ENCODE measurements at places on chromosomes 5 and 9.
A peak's percentile ranks its signal among the peaks of the same experiment; 100 is the strongest.

GRCh38 chr5:65482736-65483545 is 1.2 kb upstream of the ADAMTS6 start:
- DNase-seq = no peak

DNA sequence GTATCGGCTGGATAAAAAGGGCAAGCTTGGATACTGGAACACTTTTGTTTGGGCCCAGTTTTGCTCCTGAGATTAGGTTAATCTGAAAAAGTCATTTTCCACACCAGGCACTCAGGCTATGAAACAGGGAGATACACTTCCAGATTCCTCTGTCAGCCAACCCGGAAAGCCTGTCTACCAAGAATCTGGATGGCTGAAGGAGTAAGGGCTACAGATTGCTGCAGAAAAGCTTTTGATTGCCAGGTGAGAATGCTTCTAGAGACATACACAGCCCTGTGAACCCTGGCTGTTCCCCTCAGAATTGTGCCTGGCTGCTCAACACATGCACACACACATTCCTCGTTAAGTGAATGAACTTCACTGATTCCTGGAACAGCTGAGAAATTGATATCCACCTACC is 114.4 kb downstream of the PSD2 start:
- DNase-seq = no peak

- no peak for DNase-seq
Observed at GRCh38 chr5:157116483-157116954, 7.7 kb upstream of the HAVCR2 start.

- DNase-seq = no peak
Observed at GRCh38 chr5:136457390-136458013, 92.2 kb upstream of the TRPC7 start.

GRCh38 chr9:137435980-137436760 is 5.0 kb downstream of the ENTPD8 start:
- no peak for DNase-seq

DNA sequence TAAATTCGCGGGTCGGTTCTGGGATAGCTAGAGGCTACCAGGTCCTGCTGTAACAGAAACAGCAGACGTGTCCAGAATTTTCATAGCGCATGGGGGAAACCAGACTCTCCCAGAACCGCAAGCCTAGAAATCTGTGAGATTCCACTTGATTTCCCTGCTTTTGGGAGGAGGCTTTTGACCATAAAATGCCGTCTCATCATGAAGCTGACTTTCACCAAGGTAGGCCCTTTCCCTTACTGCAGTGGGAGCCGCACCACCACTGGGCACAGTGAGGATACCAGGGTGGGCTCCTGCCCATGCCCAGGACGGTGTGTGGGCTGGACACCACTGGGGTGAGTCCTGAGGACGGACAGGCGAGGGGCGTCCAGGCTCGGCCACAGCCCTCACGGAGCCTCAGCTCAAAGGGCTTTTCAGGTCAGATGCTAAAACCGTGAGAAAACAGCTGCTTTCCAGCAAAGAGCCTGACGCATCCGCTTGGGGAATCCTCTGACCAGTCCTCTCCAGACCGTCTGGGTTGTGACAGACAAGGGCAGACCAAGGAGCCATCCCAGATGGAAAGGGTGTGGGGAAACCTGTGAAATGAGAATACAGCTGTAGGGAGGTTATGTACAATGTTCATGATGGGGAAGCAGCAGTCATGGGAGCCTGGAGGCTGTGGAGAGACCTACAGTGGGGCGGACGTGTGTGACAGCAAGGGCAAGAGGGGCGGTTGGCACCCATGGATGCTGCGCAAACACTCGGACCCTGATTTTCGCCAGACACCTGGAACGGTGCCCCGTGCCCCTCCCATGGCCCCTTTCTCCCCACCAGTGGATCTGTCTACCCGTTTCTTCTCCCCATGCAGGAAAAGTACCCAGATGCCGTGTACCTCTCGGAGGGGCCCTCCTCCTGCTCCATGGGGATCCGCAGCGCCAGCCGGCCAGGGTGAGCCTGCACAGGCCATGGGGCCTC is 59.2 kb downstream of the IPPK start:
- no peak for DNase-seq

- peak; percentile 36 for DNase-seq
Observed at GRCh38 chr5:912280-913091, 19.8 kb downstream of the TRIP13 start.

DNA sequence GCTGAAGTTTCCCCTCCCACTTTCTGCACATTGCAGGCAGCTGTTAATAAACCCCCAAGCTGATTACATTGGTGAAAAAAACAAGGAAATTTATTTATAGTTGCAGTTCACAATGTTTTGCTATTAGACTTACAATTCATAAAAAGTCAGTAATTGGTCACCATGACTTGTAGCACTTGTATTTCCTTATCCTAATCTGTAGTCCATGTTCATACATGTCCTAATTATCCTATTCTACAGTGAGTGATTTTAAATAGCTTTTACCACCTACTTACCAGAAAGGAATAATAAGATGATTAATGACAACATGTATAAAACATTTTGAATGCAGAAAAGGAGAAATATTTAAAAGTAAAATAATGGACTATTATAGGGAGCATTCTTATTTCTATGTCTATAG is 760.0 kb upstream of the RIOK2 start:
- no peak for DNase-seq

DNA sequence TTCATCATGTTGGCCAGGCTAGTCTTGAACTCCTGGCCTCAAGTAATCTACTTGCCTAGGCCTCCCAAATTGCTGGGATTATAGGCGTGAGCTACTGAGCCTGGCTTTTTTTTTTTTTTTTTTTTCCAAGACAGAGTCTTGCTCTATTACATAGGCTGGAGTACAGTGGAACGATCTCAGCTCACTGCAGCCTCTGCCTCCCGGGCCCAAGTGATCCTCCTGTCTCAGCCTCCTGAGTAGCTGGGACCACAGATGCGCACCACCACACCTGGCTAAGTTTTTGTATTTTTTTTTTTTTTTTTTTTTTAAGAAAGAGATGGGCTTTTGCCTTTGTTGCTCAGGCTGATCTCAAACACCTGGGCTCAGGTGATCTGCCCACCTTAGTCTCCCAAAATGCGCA is 26.2 kb upstream of the GPR21 start:
- no peak for DNase-seq

- DNase-seq = no peak
Observed at GRCh38 chr9:107983762-107984161, 494.2 kb upstream of the KLF4 start.

- no peak for DNase-seq
Observed at GRCh38 chr9:102700936-102701335, 294.2 kb upstream of the CYLC2 start.

DNA sequence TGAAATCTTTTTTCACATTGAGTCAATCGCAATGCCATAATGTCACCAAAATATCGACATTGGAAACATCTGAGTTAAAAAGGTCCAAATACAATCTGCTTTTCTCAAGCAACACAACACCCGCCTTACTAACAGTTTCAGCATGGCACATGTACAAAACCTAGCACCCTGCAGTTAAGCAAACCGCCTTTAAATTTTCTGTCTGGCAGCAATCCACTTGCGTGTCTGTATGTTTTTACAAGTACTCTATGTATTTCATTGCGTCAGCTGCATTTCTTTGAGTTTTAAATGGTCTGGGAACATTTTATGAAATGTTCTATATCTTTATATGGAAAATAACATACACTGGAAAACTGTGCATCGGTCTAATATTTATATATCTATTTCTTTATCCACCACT is 134.6 kb downstream of the DENND1A start:
- no peak for DNase-seq

DNA sequence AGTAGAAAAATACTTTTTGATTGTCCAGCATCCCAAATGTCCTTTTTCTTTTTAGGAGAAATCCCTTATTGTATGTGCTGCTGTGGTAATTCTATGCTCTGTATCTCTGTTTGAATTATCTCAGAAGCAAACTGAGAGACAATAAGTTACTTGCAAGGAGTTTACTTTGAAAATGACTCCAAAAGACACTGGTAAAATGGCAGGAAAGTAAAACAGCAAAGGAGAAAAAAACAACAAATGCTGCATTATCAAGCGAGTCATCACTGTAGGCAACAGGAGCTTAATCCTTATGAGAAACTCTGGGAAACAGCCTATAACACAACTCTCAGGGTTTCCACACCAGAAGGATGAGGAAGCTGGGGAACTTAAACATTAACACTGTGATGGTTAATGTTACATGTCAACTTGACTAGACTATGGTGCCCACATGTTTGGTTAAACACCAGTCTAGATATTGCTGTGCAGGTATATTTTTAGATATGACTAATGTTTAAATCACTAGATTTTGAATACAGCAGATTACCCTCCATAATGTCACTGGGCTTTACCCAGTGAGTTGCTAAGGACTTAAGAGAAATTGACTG is 92.6 kb upstream of the GAS1 start:
- no peak for DNase-seq

DNA sequence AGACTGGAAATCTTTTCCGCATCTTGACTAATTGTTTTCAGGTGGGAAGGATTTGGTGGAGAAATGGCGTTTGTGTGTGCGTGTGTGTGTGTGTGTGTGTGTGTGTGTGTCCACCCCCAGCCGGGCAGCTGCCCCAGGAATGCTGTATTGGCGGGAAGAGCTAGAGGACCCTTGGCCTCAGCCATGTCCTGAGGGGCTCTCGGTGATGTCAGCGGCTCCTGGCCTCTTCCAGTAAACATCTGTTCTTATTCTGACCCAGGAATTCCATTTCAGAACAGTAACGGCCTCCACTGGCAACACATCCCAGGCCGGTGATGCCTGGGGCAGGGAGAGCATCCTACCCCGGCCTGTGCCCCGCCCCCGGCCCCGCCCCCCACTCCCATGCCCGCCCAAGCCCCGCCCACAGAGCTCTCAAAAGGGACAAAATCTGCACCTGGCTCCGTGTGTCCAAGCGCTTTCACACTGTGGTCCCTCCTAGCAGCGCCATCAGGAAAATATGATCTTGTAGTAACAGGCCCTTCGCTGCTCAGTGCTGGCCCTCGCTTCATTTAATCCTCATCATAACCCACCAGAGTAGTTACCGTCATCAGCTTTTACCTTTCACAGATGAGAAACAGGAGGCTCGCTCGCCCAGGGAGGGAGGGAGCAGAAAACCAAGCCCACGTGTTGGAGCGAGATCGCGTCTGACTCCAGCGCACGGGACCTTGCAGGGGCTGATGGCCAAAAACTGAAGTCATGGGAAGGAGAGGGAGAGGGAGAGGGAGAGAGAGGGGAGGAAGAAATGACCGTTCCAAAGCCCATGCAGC is 18.9 kb downstream of the ADAMTS2 start:
- DNase-seq = no peak

GRCh38 chr5:102523541-102524175 is 24.9 kb upstream of the SLCO6A1 start:
- DNase-seq = no peak

GRCh38 chr9:89951675-89952074 is 346.9 kb downstream of the GADD45G start:
- DNase-seq = no peak

- no peak for DNase-seq
Observed at GRCh38 chr5:38598994-38599617, 42.7 kb upstream of the LIFR start.

DNA sequence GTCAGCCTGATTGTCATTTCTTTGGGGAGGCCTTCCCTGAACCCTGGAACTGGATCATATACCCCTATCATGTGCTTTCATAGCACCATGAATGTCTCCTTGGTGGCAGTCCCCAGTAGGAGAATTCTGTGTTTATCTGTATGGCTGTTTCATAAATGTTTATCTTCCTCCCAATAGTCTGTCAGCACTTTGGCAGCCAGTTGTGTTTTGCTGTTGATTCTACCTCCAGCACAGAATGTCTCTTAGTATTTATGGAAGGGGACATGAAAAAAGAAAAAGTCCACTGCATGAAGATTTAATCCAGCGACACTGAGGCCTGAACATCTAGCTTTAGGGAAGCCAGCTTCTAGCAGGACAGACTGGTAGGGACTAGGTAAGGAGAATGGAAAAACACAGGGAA is 38.3 kb downstream of the GHR start:
- DNase-seq = no peak

- no peak for DNase-seq
Observed at GRCh38 chr5:72353046-72353445, 32.9 kb downstream of the PTCD2 start.

DNA sequence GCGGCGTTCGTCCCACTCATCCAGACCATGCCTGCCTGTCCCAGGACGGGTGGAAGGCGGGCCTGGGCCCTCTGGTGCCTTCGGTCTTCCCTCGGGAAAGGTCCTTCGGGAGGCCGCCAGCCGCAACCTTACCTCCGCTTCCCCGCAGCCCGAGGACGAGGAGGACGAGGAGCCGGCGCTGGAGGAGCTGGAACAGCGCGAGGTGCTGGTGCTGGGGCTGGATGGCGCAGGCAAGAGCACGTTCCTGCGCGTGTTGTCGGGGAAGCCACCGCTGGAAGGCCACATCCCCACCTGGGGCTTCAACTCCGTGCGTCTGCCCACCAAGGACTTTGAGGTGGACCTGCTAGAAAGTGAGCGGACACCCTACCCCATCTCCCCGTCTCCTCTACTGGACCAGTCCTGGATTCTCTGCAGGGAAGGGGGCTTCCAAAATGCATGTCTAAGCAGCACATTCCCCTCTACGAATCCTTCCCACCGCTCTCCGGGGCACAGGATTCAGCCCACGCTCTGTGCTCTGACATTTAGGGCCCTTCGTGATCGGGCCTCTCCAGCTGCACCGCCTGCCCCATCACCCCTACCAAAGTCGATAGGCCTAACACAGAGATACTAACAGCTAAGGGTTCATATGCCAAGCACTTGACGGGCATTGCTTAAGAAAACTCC is 1.1 kb downstream of the ARL10 start:
- no peak for DNase-seq

- no peak for DNase-seq
Observed at GRCh38 chr5:113311301-113311700, 123.5 kb downstream of the TSSK1B start.

DNA sequence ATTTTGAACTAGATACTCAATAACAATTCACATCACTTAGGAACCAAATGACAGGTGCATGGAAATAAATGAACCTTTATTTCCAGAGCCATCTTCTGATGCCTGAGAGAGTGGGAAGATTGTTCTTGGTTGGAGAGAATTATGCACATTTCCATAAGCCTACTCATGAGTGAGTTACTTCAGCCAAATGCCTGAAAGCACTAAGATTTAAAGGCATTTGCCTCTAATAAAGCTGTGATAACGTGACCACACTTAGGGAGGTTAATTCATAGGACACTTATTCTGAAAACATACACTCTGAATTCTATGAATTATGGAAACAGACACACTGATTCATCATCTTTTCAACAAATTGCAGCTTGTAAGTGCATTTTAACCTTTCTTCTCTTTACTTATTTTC is 40.0 kb downstream of the KCTD16 start:
- no peak for DNase-seq

- DNase-seq = no peak
Observed at GRCh38 chr9:5110867-5111681, 74.4 kb downstream of the INSL6 start.

Data from stimulated activated CD4-positive, alpha-beta T cell treated with anti-CD3 and anti-CD28 coated beads, TNF-alpha, amount 100 ng/mL, for 1 hour (primary cell).